Coronary artery (tissue), 2 donors: ENCODE measurements at places on chromosomes 2 and 18.

DNA sequence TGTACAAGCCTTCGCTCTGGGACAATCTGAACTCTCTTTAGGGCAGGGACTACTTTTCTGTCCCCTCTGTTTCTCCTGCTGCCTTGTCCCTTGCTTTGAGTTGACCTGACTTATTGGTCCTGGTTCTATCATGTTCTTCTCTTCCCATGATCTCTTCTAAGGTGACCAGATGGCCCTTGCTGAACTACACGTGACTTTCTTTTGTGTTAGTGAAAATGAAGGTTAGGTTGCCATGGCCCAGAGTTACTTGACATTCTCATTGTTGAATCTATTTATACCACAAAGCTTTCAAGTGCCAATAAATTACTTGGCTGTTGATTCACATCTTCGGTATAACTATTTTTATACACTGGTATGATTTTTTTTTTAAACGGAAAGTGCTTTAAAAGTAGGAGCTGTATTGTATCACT is 24.4 kb downstream of the MRPL33 start:
- no peak for DNase-seq

DNA sequence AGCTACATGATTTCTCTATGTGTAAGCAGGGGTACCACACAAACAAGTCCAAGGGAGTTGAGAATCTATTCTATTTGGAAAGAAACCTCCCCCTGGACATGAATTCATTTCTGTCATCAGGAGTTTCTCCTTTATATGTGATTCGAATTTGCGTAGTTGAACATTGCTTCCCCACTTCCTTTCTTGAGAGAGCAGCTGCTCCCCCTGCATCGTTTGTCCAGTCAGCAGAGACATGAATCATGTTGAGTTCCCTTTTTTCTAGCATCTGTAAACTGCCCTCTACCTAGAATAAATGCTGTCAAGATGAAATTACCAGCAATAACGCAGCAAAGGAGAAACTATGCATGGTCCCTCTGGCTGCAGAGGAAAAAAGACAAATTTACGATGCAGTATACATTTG is 73.8 kb downstream of the KIF5C start:
- DNase-seq = no peak

GRCh38 chr2:72920318-72921087 is 3.2 kb downstream of the EMX1 start:
- peak; percentile 59 for DNase-seq

DNA sequence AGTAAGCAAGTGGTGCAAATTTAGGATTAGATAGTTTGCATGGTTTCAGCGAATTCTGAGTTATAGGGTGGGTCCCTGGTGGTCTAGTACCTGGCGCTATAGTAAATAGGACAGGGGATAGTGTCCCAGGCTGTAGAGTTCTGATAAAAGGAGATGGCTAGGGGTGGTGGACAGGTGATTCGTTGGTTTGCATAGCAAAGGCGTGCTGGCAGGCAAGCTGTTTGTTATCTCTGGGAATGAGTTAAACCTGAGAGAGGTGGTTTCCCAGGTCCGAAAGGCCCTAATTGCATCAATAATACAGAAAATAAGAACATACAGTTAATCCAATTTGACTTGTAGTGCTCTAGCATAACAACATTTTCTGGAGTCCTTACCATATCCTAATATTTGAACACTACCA is 6.9 kb upstream of the ZDBF2 start:
- no peak for DNase-seq

DNA sequence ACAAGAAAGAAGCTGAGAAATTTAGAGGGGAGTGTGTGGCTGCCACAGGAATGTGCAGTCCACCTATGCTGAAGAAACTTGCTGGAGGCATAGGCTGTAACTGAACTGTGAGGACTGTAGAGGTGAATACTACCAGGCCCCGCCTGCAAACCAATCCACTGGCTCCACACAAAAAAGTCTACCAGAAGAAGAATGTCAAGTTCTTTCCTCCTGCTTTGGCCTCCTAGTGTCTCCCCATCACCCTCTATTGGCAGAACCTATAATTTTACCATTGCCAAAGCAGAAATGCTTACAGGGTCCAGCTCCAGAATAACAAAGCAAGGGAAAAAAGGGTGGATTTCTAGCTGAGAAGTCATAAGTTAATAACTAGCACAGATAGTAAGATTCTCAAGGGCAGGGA is 5.9 kb upstream of the ATP5MC3 start:
- no peak for DNase-seq

DNA sequence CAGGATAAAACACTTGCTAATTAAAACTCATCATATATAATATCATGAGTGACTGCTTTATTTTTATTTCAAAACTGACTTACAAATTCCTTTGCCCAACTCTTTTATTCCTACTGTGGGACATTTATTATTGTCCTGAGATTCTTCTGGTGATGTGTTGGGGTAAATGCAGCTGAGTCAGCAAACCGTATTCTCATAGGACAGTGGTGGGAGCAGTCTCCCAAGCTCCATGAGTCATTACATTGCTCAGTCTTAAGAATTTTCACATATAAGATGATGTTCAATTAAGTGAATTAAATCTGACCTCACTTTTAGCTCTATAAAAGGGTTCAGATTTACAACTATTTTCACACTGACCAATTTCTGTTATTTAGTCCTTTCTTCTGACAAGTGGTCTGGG is 1530.7 kb downstream of the LRP1B start:
- no peak for DNase-seq

- DNase-seq = no peak
Measured at GRCh38 chr2:230601510-230601909, 111.1 kb upstream of the CAB39 start.

DNA sequence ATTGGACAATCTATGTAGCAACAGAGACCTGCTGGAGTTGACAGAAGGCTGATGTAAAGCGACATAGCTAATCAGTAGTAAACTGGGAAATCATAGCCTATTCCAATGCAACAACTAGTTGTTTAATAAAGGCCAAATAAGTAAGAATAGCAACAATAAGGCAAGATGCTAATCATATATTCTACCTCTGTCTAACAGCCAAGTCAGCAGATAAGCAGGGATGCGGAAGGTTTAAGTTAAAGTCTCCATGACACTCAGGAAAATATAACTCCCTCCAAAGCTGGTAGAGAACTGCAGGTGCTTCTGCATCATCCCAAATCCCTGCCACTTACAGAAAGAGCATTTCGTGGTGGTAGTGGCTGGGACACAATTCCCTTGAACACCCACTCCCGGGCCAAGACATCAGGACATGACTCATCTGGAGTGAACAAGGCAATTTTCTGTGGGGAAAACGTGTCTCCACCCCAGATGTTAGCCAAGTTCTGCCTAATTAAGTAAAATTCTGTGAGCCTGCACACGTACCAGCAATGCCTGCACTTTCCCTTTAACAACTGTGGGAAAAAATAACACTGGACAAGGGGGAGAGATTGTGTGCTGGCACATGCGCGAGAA is 413.6 kb upstream of the ID2 start:
- no peak for DNase-seq

DNA sequence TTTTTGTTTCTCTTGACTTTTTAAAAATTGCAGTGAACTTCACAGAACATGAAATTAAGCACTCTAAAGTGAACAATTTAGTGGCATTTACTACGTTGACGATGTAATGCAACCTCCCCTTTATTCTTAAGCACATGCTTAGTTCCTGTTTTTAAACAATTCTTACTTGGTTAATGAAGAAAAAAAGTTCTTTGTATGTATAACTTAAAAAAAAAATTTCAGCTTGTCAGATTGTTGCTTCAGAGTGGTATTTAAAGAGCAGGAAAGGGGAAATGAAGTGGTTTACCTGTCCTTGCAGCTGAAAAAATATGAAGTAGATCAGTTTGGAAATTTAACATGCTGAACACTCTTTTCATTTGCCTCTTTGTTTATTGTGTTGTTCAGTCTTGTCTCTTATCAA is 95.7 kb upstream of the RASGRP3 start:
- no peak for DNase-seq

- no peak for DNase-seq
Measured at GRCh38 chr2:201798252-201798913, 8.0 kb upstream of the CDK15 start.

DNA sequence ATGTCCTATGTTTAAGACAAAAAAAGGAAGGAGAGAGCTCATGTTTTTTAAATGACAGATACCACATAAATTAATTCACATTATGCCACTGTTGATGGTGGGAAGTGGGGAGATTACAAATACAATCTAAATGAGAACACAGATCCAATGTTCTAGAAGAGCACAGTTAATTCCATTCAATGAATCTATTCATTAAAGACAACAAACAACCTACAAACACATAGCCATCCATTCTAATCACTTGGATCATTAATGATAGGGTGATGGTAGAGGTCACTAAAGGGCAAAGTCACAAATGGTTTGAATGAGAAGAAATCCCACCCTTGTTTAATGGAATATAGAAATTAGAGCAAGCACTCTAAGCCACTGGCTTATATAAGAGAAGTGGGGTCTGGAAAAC is 21.7 kb downstream of the HNRNPA3 start:
- DNase-seq = no peak

DNA sequence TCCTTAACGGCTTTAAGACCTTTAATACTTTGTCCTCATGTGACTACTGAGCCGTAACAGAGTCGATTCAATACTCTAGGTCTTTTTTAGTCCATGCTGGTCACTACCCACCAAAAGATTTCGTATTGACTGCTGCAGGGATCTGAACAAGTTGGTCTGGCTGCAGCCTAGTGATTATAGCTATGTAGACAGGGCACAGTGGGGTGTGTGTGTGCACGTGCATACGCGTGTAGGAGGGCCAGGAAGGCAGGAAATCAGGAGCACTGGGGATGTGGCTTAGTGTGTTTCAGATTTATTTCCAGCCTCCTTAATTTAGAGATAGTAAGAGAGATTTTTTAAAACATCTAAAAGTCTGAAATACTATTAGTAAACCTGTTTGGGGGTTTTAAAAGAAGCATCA is 161.4 kb downstream of the MYO3B start:
- DNase-seq = no peak

DNA sequence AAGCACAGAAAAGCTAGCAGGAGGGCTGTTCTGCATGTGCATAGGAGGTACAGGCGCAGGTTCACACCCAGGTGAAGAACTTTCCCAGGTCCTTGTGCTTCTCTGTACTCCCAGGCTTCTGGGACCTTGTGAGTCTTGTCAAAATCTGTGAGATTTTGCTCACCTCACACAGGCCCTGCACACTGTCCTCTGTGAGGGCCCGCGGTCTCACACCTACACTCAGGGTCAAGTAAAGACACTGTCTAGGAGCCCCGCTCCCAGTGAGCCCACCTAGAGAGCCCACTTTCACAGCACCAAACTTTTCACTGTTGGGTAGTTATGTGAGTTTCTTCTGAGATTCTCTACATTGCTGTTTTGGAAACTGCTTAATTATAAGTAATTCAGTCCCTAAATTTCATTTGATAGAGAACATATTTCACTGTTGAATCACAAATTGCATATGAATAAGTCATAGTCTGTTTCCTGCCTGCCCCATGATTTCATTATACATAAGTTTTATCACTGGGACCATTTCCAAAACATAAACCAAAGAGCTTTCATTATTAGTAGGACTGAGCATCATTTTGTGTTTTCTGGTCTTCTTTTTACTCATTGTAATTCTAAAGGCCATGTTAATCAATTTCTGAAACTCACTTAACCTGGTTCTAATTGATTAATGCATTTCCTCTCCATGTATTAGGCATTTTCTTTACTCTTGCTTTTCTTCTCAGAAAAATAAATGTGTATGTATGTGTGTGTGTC is 234.2 kb upstream of the SPOPL start:
- no peak for DNase-seq

DNA sequence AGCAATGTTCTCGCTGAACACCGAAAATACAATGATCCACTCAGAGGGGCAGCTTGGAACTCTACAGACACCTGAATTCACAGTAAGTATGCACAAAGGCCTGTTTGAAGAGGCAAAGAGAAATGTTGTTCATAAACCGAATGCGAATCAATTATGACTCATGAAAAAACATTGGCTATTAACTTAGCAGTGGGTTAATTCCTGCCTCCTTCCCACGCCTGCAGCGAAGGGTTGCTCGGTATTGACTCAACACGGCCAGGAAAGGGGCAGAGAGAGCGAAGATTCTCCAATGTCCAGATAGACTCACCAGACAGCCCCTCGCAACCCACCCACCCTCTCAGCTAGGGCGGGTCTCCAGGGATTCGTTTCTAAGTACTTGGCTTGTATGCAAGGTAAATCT is 9.4 kb downstream of the CRACDL start:
- no peak for DNase-seq

GRCh38 chr2:70685771-70686171 is 82.2 kb downstream of the ADD2 start:
- peak; percentile 19 for DNase-seq

- no peak for DNase-seq
Measured at GRCh38 chr18:45874491-45875184, 49.2 kb downstream of the SIGLEC15 start.

DNA sequence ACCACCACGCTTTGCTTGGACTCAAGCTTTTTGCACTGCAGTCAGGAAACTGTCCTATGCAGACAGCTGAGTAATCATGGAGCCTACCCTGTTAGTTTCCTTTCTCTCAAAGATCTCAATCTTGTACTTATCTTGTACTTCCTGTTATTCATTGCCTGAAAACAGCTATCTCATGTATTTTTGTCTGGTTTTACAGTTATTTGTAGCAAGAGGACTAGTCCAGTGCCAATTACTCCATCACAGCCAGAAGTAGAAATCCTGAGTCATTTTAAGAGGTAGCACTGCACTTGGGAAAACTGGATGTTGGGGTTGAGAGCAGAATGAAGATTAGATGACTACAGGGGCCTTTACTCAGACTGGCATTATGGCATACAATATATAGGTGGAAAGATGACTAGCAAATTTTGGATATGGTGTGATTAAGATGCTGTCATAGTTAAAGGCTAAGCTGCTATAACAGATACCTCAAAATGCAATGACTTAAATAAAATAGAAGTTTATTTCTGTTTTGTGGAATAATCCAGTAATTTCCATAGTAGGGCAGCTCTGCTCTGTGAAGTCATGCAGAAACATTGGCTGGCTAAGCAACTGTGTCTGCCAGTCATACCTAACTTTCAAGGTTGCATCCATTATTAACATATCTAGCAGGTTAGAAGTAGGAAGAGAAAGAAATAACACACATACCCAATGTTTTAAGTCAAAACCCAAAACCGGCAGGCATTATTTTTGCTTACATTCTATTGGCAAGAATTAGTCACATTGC is 21.1 kb upstream of the CHMP3 start:
- no peak for DNase-seq

GRCh38 chr2:149365931-149366583 is 35.7 kb downstream of the LYPD6 start:
- DNase-seq = no peak

DNA sequence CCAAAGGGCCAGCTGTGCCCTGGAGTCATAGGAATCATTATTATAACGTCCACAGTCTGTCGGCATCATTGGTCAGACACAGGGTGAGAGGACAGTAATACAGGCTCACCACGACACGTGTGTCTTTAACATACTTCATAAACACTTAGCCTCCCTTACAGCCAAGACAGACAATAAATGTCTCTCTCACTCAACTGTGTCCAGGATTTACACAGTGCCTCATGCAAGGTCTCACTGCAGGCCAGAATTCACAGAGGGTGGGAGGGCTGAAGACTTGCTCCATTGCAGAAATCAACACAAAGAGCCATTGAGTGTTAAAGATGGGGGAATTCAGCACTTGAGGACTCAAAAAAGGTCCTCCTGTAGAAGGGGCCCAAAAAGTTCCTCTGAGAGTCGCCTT is 210.5 kb downstream of the BCL2 start:
- DNase-seq = no peak

- no peak for DNase-seq
Measured at GRCh38 chr2:239121600-239122012, 273.7 kb downstream of the TWIST2 start.

GRCh38 chr2:24453379-24454073 is 37.5 kb upstream of the NCOA1 start:
- no peak for DNase-seq

GRCh38 chr2:43080571-43081021 is 145.8 kb downstream of the ZFP36L2 start:
- DNase-seq = no peak

GRCh38 chr2:219870041-219870440 is 242.6 kb downstream of the SLC4A3 start:
- DNase-seq = no peak
